ENCODE measurements at places on chromosomes 2 and 18.

DNA sequence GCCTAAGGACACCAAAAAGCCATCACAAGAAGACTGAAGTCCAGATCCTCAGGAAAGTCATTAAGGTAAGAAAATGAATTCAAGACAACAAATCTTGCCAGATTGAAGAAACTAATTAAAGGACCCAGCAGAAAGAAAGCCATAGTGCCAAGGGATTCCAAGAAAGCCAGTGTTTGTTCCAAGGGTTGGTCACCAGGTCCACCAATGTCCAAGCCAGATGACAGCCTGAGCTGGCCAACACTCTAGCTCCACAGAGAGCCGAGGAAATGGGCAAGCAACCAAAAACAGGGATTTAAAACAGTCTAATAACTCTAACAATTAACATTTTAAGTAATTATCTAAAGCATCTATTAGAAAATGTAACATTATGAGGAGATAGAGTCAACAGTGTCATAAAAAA is 49.2 kb downstream of the DNER start:
- no peak for DNase-seq

DNA sequence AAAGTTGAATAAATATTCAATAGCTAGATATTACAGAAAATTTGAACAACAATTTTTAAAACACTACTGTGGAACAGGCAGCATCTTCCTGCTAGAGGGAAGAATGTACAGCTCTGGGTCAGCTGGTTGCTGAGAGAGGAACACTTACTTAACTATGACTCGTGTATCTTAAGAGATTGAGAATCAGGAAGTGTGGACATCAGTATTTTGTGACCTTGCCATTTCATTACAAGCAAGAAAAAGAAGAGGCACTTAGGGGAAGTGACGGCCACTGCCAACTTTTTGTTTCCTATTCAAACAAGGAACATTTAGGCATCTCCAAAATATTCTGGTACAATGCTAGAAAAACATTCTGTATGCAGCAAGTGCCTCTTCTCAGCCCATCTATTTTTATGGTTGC is 45.9 kb downstream of the ITPRID2 start:
- DNase-seq, result no peak

DNA sequence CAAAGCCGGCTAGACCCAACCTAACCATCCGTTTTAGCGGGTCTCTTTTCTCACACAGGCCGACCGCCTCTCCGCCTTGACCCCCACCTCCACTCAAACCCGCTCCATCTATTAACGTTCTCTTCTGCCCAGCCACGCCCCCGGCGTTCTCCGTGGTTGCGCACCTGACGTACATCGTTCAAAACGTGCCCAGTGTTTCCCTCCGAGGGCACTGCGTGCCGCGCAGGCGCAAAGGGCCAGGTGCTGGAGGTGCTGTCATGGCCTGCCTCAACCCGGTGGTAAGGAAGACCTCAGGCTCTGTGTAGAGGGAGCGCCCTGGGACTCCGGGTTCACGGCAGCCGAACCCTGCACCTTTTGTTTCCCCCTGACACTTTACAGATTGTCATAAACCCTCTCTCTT is at the start of gene GTF2A1L:
TSS of gene GTF2A1L (plus strand) at position 239 of the 400 bp plus-strand sequence. CDS start at position 258, 19 bp downstream.
- no peak for DNase-seq

DNA sequence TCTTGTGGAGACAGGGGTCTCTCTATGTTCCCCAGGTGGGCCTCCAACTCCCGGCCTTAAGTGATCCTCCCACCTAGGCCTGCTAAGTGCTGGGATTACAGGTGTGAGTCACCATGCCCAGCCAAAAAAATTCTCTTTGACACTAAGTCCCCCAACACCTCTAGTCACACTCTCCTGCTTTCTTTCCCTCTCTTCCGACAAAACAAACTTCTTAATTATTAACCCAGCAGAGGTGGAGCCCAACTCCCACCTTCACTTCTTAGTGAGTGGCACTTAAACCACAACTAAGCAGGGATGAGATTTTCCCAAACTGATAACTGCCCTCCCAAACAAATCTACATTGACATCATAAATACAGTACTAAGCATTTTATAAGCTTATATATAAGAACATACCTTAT is 60.5 kb upstream of the PMAIP1 start:
- no peak for DNase-seq

DNA sequence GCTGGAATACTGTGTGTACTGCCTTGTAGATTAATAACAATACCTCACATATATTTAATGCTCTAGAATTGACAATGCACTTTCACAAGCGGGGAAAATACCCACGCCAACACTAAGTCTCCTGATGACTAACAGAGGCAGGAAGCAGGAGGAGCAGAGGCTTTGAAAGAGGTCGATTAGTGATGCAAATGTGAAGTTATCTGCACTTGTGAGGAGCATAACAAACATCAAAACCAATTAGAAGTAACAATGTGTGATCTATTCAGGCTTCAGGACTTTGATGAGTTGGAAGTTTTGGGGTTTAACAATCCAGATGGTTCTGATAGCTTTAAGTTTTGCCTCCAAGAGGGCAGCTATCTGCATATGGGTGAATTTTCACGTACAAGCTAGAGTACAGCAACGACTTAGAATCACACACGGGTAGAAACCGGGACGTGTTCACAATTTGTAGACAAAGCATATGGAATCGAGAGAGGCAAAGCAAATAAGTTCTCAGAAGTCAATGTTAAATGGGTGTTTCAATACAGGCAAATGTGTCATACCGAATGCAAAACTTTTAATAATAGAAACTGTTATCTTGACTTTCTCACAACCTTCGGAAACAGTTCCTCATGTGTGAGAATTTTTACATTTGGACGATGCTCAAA is 114.5 kb downstream of the METTL8 start:
- DNase-seq, result peak; percentile 8

- no peak for DNase-seq
Observed at GRCh38 chr2:9972621-9973479, 21.4 kb downstream of the GRHL1 start.

GRCh38 chr2:168703926-168704325 is 98.5 kb upstream of the NOSTRIN start:
- no peak for DNase-seq

DNA sequence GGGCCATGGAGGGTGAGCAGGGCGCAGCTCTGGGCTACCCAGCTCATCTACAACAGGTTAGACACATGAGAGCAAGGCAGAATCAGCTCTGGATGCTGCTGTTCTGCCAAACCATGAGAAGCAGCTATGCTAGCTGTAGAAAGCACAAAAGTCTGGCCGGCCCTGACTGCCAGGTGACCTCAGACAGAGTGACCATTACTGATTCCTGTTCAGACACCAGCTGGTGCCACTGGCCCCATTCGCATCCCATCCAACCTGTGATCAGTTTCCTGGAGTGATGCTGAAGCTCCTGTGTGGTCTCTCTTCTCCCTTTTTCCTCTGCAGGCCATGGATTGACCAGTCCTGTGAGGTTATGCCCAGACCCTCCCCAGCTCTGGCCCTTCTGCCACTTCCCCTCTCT is 14.3 kb downstream of the RBMS1 start:
- no peak for DNase-seq

GRCh38 chr2:109290887-109291643 is 162.1 kb downstream of the SH3RF3 start:
- no peak for DNase-seq

DNA sequence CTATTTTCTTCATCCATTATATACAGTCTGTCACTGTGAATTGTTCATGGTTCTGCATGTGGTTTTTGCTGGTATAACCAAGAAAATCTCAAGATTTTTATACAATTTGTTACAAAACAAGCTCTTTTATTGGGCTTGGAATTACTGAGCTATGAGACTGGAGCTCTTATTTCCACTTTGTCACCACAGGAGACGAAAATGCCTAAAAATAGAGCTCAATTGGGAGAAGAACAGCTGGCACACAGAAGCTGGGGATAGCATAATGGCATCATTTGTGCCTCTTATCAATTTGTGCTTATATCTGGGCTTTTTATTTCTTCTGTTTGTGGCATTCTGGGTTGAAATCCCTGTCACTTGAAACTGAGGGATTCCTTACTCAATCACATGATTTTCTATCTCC is 219.1 kb downstream of the CALCRL start:
- no peak for DNase-seq

GRCh38 chr2:64374686-64375085 is 79.3 kb upstream of the LGALSL start:
- no peak for DNase-seq

- DNase-seq, result no peak
Observed at GRCh38 chr2:201150454-201151020, 32.4 kb upstream of the CASP10 start.

DNA sequence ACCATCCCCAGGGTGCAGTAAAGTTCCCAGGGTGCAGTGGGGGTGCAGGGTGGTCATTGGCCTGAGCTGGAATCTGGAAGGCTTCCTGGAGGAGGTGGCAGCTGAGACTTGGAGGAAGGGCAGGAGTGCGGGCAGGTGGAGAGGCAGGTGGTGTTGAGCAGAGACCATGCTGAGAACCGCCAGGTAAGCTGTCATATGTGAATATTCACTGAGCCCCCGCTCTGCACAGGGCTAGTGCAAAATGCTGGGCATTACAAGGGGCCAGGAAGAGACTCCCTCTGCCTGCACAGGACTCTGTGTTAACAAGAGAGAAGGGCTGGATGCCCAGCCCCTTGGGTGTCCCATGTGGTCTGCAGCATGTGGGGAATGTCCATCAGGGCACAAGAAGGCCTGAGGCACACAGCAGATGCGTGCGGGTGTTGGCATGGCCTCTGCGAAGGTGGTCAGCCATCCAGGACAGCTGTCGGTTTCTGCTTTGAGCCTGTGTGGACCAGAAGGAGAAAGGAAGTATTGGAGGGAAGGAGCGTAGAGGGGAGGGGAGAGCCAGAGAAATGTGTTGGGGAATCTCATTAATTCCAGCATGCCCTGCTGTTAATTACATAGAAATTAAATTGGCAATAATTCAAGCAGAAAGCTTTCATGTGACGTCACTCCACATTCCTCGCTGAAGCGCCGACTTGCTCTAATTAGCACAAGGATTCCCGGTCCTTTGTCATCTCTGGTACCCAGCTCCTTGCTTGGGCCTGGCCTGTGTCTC is 62.8 kb upstream of the OTOS start:
- no peak for DNase-seq

DNA sequence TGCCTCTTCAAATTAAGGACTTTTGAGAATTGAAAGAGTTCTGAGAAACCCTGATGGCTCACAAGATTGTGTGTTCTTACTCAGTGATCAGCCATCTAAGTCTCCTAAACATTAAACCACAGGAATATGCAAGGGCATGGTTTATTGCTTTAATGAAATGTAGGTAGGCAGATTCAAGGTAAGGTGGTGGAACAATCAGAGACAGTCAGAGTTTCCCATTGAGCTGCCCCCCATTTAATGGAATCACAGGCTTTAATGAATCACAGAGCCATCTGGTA is 107.8 kb upstream of the LRATD1 start:
- no peak for DNase-seq

GRCh38 chr18:78743078-78743477 is 236.5 kb upstream of the SALL3 start:
- no peak for DNase-seq

GRCh38 chr2:70141902-70142589 is 48.8 kb downstream of the C2orf42 start:
- no peak for DNase-seq

- DNase-seq, result no peak
Observed at GRCh38 chr18:73283032-73283431, 415.2 kb upstream of the NETO1 start.

DNA sequence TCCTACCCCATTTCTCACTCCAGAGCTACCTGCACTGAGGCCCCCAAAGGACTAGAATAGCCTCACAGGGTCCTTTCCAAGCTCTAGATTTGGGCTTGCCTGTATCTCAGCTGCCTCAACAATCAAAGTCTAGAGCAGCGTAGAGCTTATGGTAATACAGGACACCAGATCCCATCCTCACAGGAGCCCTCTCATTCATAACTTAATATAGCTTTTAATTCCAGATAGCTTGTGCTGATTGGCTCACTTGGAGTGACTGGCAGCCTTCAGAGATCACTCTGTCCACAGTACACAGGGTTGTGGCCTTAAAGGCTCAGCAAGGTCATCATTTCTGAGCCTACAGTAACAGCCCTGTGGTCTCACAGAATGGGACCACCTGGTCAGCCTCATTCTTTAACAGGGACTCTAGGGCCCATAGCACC is 51.4 kb downstream of the ZFP36L2 start:
- DNase-seq, result no peak

- no peak for DNase-seq
Observed at GRCh38 chr2:45759310-45759851, 107.9 kb downstream of the PRKCE start.

GRCh38 chr2:150675807-150676206 is 188.3 kb upstream of the RND3 start:
- no peak for DNase-seq

DNA sequence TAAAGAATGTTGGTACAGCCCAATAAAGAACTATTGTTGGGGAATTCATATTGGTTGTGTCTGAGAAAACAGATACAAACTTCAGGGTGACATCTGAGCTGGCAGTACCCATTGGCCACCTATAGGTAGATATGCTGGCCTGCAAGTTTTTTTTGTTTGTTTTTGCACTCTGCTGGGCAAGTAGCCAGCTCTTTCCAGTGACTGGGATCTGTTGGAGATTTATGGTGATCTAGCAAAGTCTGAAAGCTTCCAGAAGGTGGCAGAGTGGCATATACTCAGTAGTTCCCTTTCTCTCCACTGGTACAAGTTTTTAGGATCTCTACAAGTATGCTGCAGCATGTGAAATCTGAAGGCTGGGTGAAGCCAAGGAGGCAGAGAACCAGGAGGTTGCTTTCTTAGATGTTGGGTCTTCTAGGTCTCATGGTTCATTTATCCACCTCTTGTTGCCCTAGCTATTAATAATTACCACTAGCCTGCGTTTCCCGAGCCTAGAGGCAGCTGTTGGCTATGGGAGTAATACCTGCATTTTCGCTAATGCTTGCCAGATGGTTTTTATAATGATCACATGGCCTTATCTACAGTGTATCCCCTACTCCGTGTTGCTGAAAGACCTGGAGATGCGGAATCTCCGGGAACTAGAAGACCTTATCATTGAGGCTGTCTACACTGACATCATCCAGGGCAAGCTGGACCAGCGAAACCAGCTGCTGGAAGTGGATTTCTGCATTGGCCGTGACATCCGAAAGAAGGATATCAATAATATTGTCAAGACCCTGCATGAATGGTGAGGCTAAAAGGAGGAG is 9.5 kb downstream of the COPS7B start:
- DNase-seq, result no peak

GRCh38 chr2:205543262-205543843 is 138.9 kb upstream of the NRP2 start:
- no peak for DNase-seq

GRCh38 chr18:13592246-13592645 is 134.1 kb downstream of the FAM210A start:
- DNase-seq, result no peak

GRCh38 chr2:181357979-181358378 is 99.2 kb upstream of the ITGA4 start:
- no peak for DNase-seq

- no peak for DNase-seq
Observed at GRCh38 chr2:40049781-40050180, 270.7 kb upstream of the THUMPD2 start.

- no peak for DNase-seq
Observed at GRCh38 chr2:128722489-128722888, 403.8 kb upstream of the HS6ST1 start.
